ENCODE measurements at places on chromosomes 11 and 22. TPM values are rescaled to one million over a fixed set of nuclear protein-coding genes. Genes with fewer than 3 reads are reported as not detected.

DNA sequence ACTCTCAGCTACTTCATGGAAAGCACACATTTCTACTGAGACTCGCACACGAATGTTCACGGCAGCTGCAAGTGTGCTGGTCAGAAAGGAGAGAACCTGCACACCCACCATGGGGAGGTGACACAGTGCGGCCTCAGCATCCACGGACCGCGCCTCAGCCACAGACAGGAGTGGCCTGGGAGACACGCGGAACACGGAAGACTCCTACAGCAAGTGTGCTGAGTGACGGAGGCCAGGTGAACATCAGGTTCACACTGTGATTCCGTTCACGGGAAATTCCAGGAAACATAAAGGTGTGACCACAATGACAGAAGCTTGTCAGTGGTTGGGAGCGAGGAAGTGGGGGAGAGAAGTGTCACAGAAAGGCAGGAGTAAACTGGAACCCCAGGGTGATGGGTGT is 13.3 kb upstream of the MOB2 start:
- no peak for DNase-seq

GRCh38 chr11:66957971-66958231 is 282 bp downstream of the PC start:
- DNase-seq, result no peak

DNA sequence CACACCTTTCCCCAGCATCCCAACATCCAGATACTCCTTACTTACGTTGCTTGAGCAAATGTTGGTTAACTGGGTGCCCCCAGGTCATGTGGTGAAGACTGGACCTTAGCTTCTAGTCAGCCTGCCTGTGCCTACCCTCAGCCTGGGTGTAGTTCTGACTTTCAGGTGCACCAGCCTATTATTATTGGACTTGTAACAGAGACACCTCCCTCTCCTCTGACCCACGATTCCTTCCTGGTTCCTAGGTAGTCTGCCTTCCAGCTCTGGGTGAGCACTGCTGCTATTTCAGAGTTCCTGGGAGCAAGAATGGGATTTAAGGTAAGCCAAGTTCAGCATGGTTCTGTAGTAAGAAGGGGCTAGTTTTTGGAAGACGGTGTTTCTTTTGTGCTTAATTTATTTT is 138.2 kb downstream of the DSCAML1 start:
- DNase-seq, result no peak

GRCh38 chr11:60842668-60843600 is 1.0 kb downstream of the CCDC86 start:
- no peak for DNase-seq

GRCh38 chr11:43852057-43852636 is 28.5 kb upstream of the ALKBH3 start:
- peak; percentile 14 for DNase-seq

GRCh38 chr11:85740481-85741400 is 54.7 kb upstream of the CCDC89 start:
- no peak for DNase-seq

- DNase-seq, result no peak
Measured at GRCh38 chr11:111905411-111905810, 6.2 kb downstream of the CRYAB start.

DNA sequence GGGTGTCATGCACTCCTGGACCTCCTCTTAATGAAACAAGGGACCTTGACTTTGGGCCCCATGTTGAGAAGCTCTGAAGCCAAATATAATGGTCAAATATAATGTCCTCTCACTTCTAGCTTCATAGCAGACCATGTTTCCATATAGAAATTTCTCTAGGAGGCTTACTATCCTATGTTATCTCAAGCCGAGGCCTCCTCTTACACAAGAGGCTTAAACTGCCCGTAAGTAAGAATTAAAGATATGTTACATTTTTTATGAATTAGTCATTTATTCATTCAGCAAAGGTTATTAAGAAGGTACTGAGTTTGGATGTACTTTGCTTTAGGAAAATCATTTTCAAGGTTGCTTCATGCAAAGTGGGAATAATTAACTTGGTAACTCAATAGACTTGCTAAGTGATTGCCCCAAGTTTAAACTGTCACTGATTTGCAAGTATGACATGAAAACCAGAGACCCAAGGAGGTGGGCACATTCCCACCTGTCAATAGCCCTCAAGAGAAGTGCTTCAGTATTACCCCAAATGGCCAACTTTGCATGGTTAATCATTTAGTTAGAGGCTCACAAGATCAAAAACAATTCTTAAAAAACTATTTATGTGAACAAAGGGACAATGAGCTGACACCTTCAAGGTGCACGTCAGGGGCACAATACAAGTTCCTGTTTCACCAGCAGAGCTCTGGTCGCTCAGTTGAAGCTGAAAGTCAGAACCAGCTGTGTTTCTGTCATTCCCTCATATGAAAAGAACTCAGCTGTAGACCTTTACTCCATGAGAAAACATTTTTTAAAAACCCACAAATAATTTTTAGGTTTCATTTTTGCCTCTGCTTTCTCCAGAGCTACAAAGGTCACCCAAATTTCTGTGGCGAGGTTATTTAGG is 20.9 kb downstream of the BDNF start:
- DNase-seq, result no peak

DNA sequence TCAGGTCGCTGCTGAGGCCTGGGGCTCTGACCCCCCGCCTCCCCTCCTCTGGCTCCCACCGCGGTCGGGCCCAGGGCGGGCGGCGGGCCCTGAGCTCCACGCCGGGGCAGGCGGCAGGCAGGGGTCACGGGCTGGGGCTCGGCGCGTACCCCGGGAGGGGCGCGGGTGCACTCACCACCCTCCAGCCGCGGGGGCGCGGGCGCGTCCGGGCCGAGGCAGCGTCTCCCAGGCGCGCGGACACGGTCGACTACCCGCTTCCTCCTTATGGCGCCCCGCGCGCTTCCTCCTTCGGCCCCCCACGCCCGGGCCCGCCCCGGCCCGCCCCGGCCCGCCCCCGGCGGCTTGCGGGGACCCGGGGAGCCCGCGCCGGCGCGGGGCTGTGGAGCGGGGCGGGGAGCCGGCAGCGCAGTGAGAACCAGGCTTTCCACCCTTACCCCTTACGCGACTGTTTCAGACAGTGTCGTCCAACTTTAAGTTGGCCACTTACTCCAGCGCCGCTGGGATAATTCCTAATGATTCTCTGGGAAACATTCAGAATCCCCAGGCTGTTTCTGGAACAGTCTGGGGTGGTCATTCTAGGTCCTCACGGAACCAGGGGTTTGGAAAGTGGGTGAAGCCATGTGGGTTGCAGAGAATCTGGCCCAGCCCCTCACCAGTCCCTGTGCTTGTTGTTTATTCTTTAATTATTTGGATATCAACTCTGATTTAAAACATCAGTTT is at the start of gene BID:
TSS of gene BID (minus strand) at position 264 of the 720 bp plus-strand sequence. CDS start 24,353 bp downstream, outside the sequence.
- no peak for DNase-seq

- DNase-seq, result no peak
Measured at GRCh38 chr11:4481240-4481582, 1.2 kb upstream of the OR52K1 start.

DNA sequence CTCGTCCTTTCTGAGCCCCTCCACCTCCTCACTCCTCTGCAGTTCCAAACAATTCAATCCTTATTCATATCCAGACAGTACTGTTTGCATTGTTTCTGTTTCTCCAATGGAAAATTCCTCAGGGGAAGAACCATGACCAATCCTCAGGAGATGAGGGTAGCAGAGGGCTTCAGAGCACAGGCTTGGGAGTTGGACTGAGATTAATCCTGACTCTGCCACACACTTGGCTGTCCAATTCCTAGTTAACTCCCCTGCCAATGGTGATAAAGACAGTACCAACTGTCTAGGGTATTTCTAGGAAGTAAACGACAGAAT is 58.0 kb downstream of the MICAL3 start:
- DNase-seq, result no peak

- DNase-seq, result no peak
Measured at GRCh38 chr11:61552108-61552635, 28.7 kb downstream of the SYT7 start.

DNA sequence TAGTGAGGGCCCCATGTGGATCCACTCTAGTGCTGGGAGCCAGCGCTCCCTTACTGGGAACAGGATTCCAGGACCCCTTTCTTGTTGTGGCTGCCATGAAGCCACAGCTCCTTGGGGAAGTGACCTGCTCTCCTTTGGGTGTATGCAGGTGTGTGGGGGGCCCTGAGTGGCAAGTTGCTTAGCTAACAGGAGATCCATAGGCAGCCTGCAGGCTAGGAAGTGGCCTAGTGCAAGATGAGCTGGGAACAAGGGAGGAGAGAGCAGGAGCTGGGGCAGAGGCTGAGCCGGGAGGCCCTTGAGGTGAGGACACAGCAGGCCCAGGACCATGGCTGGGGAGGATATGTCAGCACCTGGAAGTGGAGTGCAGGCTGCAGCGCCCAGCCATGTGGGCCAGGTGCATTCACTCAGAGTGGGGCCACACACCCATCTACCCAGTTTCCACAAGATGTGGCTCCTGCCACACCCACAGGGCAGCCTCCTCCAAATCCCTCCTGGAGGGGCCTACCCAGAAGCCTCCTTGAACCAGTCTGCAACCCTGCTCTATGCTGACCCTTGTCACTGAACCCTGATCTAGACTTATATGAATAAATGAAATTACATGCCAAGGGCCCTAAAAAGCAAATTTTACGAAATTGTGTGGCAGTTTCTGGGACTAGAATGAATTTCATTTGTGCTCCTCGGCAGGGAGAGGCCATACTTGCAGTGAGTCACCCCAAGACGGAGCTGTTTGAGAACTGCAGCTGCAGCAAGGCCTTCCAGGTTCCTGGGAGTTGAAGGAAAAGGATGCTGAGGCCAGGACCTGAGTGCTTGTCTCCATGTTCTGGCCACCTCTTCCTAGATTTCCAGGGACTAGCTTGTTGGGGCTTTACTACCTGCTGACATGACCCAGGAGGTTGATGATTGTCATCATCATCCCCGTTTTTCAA is 3.2 kb downstream of the THAP7 start:
- DNase-seq, result no peak

DNA sequence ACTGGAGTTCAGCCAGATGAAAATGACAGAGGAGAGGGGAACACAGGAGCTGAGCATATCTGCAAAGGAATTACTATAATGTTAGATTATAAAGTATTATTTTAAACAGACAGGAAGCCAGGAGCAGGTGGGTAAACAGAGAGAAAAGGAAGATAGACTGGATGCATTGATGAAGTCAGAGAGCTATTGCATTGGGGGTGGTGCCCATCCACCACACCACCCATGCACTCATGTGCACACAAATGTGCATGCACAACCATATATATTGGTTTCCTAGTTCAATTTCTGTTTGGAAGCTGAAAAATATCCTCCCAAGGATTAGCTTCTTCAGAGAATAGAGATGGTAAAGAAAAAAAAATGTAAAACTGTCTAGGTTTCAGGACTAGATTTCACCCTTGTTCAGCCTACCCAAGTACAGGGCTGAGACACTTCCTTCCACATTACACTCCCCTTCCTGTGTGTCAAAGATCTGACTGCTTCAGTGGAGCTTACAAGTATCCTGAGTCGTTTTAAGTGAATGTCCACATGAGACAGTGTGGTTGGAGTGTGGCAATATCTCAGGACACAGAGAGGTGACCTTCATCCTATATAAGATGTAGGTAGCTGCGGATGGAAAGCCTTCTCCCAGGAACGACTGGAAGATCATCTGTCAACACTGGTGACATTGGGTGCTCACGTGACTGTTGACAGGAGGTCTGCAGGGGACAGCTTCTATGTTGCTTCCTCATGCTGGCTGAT is 12.2 kb upstream of the SMPD1 start:
- no peak for DNase-seq

- no peak for DNase-seq
Measured at GRCh38 chr11:27467181-27467913, 5.2 kb downstream of the LGR4 start.

- no peak for DNase-seq
Measured at GRCh38 chr11:32436751-32437494, 1.6 kb upstream of the WT1 start.

DNA sequence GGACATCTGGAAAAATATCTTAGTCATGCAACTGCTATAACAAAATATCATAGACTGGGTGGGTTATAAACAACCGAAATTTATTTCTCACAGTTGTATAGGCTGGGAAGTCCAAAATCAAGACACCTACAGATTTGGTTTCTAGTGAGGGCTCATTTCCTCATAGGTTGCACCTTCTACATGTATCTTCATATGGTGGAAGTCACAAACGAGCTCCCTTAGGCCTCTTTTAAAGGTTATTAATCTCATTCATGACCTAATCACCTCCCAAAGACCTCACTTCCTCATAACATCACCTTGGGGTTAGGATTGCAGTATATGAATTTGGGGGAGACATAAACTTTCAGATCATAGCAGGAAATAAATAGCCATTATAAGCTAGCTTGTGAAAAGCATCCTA is 85.2 kb downstream of the INTS4 start:
- DNase-seq, result no peak

DNA sequence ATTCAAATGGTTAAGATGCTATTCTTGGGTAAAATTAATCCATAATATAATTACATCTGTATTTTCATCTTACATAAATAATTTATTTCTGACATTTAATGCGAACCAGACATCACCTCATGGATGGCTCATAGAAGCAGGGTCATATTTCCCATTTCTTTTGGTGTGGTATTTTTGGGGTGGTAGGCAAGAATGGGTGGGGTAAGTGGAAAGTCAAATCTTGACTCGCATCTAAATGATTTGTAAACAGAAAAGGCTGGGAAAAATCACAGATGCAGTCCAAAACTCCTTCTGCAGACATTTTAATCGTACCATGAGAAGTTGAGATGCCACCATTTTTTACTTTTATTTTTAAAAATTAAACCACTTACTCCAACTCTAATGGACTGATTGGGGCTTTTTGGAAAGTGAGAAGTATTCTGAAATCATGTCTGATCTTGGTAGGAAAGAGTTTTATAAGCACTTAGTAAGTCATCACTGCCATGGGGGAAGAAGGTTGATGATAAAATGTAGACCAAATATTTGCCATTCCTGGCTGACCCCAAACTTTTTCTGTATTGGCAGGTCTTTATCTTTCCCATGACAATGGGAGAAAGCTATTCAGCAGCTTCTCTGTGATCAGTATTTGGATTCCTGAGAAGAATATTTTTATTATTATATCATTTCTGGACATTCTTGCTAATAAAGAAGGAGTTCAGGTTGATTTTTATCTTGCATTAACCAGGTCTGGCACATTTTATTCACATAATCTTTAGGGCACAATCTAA is 47.2 kb upstream of the BLID start:
- DNase-seq, result no peak

GLYATL2 gene
- total RNA-seq, result 1.2 TPM

RIC3 gene
- 55.7 TPM for total RNA-seq

SERPING1 gene
- 9.0 TPM for total RNA-seq

OR52J3 gene
- total RNA-seq, result not detected

HEPHL1 gene
- total RNA-seq, result not detected

TRIM49 gene
- total RNA-seq, result not detected

OR5P2 gene
- total RNA-seq, result not detected

PHOX2A gene
- total RNA-seq, result not detected

ANO9 gene
- not detected for total RNA-seq

SLC6A5 gene
- not detected for total RNA-seq

TYR gene
- not detected for total RNA-seq

MYBPC3 gene
- total RNA-seq, result not detected

NAALADL1 gene
- 2.3 TPM for total RNA-seq

GAB4 gene
- not detected for total RNA-seq

PES1 gene
- total RNA-seq, result 41.3 TPM

All from occipital lobe (tissue), 3 donors.